Right lung (tissue), 10 donors: ENCODE measurements at places on chromosomes 6 and 20. TPM values are rescaled to one million over a fixed set of nuclear protein-coding genes. Genes with fewer than 3 reads are reported as not detected.

GRCh38 chr6:134619077-134619476, 301.2 kb upstream of the SGK1 start:
- DNase-seq, result no peak

DNA sequence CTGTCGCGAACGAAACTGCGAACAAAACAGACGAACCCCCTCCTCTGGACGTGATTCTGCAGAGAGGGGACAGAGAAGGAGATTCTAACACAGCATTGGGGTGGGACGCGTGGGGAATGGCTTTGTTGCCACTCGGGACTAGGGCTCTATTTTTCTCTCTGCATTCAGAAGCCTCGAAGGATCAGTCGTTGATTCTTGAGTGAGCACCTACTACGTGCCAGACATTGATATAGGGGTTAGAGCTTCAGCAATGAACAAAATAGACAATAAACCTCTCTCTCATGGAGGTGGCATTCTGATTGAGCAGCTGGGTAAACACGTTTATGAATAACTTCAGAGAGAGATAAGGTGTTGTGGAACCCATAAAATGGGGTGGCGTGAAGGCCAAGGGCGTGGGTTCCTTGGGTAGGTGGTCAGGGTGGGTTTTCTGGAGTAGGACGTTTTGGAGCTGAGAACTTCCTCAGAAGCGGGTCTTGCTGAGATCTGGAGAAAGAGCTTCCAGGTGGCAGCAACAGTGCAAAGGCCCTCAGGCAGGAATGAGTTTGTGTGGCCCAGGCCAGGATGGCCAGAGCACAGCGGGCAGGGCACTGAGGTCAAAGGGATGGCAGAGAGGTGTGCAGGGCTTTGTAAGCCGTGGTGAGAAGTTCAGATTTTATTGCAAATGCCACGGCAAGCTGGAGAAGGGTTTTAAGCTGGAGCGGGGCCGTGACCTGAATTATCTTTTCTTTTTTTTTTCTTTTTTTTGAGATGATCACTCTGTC, 884 bp downstream of the SLC2A10 start:
- DNase-seq, result no peak

- no peak for DNase-seq
Measured at GRCh38 chr6:136945072-136945471, 23.0 kb downstream of the SLC35D3 start.

GRCh38 chr6:13528232-13528631, 40.8 kb upstream of the GFOD1 start:
- DNase-seq, result no peak

GRCh38 chr6:152529369-152529768, 107.8 kb downstream of the SYNE1 start:
- DNase-seq, result no peak

- DNase-seq, result no peak
Measured at GRCh38 chr6:118810420-118811027, 83.4 kb upstream of the ASF1A start.

CPXM1 gene
- 86.4 TPM for polyA plus RNA-seq

DNA sequence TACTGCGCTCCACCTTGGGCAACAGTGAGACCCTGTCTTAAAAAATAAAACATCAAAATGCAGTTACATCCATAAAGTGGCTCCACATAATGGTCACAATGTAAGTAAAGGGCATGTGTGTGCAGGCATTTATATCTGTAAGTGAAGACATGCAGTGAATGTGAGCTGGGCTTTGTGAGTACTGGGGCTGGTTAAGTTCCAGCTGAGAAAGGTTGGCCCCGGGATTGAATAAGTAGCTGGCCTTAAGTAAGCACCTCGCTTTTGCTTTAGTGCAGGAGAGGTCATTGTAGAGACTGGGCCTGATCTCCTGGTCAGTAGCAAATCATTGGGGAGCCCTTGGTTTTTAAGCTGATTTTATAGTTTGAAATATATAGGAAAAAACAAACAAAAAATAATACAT, 8.0 kb downstream of the QKI start:
- no peak for DNase-seq

DNA sequence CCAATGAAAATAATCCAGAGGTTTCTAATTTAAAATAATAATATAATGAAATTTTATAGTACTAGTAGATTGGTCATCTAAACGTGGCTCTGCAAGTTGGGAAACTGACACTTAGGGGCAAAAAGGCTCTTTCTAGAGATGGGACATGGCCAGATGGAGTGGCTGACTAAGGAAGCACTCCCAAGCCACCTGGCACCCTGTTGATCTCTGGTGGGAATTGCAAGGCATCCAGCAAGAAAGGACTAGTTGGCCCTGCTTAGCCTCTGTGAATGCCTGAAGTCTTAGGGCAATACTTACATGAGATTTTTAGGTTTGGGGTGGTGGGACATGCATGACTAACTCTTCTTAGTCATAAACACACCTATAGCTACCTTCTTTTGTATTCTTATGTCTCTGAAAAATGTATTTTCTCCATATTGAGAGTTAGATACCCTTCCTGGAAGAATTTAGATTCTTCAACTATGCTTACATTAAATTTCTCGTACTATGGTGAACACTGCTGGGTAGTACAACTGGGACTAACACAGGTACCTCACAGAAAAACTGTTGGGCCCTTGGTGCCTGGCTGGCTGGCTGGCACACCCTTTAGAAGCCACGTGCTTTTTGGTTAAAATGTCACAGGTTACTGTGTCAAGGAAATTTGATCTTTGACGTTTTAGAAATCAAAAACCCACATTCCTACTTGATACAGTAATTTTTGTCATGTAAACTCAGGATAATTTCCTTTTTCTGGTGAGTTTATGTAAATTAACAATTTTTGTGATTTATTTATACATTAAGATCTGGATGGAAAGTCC, 25.0 kb upstream of the SH3BGRL2 start:
- no peak for DNase-seq

DNA sequence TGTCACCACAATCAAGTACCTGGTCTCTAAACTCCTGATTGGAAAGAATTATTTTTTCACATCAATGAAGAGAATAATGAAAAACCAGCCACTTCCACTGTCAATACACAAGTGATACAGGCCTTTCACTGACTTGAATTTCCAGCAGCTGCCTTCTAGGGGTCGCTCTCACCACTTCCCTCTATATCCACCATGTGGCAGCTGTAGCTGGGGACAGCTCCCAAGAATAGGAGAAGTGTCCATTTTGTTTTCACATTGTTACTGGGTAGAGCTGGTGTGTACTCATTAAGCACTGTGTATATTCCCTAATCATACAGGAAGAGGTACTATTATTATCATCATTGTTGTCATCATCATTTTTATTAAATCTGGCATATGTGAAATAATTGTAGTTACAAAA, 438.4 kb upstream of the SPTLC3 start:
- DNase-seq, result no peak

ZNF391 gene
- 18.9 TPM for polyA plus RNA-seq

- DNase-seq, result no peak
Measured at GRCh38 chr6:39184906-39185580, 44.2 kb downstream of the KCNK5 start.

PREX1 gene
- 19.7 TPM for polyA plus RNA-seq

GRCh38 chr6:3403238-3404173, 53.3 kb downstream of the SLC22A23 start:
- no peak for DNase-seq

DNA sequence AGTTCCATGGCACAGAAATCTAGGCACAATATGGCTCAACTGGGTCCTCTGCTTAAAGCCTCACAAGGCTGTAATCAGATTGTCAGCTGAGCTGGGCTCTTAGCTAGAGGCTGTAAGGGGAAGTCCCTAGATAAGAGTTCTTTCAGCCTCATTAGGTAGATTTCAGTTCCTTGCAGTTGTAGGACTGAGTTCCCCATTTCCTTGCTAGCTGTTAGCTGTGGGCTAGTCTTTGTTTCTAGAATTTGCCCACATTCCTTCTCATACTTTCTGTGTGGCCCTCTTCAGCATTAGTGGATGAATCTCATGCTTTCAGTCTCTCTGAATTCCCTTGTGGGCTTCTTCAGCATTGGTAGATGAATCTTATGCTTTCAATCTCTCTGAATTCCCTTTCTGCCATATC, 71.0 kb upstream of the MRAP2 start:
- no peak for DNase-seq

SLC12A5 gene
- polyA plus RNA-seq, result 1.7 TPM

DNA sequence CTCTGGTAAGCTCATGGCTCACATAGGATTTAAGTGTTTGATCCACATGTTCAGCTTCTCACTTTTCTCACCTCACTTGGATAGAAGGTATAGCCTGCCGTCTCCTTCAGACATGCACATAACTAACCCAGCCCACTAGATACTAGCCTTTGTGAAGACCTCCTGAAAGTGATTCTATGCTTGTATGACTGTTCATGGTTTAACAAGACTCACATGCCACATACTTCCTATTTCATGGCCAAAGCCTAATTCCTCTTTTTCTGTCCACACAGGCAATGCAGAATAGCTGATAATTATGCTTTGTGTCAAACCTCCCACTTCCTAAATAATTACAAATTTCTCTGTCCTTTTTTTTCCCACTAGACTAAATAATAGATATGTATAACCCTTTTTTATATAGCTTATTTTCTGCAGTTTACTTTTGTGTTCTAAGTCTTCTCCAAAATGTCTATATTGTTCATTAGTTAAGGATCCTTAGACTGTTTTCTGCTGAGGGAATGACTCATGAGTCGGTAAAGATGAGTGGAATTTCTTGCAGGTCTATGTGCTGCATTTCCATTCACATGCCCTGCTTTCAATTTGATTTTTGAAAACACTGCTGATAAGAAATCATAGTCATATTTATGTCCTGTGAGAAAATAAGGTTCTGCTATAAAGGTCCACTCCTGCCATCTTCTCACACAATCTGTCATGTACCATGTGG, 43.0 kb downstream of the HDDC2 start:
- DNase-seq, result no peak

DNA sequence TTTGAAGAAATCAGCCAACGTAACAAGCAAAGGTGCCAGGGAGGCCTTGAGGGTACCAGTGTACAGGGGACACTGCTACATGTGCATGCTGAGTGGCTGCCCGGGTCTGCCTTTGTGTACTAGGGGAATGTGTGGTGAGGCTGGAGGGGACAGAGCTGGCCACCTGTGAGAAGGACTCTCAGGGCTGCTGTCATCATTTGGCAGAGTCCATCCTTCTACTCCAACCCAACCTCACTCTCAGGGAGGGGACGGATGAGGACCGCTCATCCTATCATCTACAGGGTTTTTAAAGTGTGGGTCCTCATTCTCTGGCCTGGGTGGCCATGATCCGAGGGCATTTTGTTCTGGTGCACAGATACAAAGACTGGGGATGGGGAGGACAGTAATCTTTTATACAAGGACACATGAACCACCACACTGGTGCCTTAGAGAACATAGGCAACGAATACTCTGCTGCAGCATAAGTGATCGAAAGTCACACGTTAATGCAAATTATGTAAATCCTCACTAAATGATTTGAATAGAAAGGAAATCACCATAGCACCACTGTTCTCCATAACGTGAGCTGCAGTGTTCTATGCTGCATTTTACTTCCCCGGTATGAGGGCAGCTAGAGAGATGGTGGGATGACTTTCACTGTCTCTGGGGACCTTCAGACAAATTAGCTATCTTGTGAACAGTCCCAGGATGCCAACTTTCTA, 181.4 kb downstream of the GMPR start:
- DNase-seq, result no peak
